ENCODE measurements at places on chromosomes 6 and 20.

- DNase-seq = no peak
Measured at GRCh38 chr20:49747707-49748524, 34.2 kb upstream of the B4GALT5 start.

DNA sequence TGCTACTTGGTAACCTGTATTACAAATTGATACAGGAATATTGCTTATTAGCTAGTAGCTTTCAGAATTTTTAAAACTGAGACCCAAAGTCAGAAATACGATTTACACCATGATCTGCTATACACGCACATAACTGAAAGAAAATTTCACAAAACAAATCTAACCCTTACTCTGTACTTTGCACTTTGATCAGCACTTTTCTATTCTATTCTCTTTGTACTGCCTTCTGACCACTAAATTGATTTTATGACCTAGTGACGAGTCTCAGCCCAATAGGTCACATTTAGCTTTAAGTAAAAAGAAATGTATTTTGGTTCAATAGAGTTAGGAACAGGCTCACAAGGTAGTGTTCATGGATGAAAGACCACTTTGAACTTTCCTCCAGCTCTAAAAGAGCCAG, 252.5 kb downstream of the TBX18 start:
- no peak for DNase-seq

- DNase-seq = no peak
Measured at GRCh38 chr6:136529710-136530109, 20.5 kb downstream of the MAP7 start.

- no peak for DNase-seq
Measured at GRCh38 chr6:89952105-89952671, 57.9 kb downstream of the GJA10 start.

DNA sequence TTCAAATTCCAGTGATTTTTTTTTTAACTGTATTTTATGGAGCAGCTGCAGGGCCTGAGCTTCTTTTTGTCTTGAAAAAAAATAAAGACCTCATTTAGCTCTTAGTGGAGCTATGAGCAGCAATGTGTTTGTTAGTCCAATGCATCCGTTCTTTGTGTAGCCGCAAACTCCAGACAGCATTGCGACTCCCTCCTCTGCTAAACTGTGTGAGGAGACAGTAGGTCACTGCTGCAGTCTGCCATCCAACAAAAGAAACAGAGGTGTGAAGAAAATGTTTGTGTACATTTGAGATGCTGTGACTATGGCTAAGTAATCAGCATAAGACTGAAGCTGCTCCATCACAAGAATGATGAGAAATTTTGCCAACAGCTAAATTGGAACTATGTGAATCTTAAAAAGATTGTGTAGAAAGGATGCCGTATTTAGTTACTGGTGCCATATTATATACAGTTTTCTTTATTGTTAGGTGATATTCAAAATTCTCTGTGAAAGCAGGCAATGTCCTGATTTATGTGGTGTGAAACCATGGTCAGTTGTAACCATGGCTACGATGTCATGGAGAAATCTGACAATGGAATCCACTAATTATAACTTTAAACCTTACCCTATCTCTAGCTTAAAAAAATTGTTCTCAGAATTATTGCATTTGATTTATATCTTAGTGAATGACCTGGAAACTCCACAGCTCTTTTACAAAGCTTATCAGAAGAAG, 428.8 kb upstream of the EPHA7 start:
- DNase-seq = no peak

GRCh38 chr6:135280375-135281136, 99.4 kb downstream of the MYB start:
- DNase-seq = no peak

DNA sequence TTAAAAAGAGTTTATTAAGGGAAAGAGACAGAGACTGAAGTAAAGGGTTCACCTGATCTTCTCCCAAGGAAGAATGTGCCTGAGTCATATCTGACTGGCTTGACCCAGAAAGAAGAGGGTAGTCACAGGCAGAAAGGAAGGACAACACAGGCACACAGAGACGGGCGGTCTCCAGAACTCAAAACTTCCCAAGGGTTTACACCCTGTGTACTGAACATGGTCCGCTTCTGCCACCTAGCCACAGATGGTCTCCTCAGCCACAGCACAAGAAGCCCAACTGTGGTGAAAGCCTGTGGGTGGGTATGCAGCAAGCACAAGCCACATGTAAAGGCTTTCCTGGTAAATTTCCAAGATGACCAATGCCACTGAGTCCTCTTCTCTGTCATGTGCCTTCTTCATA, 17.2 kb downstream of the UNC5CL start:
- no peak for DNase-seq

DNA sequence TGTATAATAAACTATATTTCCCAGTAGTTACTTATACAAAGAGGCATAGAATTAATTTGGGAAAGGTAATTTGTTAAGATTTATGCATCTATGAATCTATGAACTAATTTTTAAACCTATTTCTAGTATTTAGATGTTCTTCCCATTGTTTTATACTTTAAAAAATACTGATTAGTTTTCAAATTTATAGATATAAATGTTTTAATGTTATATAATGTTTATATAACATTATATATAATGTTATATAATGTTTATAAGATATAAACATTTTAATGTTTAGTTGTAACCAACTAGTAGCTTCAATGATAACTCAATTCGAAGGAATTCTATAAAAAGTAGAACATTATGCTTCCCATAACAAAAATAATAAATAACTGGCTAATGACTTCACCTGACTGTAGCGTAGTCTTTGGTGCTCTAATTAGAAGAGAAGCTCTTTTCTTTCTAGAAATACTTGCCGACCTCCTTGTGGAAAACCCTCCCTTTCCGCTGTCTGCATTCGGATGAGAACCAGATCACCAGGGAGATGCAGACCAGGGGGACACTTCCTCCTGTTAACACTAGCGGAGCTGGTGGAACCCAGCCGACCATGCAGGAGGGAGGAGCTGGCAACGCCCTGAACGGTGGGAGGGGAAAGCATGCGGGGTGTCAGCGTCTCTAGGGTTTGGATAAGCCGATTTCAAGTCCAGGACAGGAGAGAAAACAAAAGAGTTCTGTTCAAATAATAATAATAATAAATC, 158.4 kb downstream of the OR2B2 start:
- no peak for DNase-seq

- no peak for DNase-seq
Measured at GRCh38 chr20:31666258-31667042, 28.7 kb downstream of the COX4I2 start.

GRCh38 chr20:55961376-55962330, 43.7 kb downstream of the CBLN4 start:
- DNase-seq = no peak

GRCh38 chr6:21438237-21438985, 155.1 kb upstream of the SOX4 start:
- DNase-seq = no peak

GRCh38 chr20:10635476-10636208, 38.2 kb downstream of the JAG1 start:
- DNase-seq = no peak
